Cardiac muscle cell (in vitro differentiated cells and primary cell): ENCODE measurements at places on chromosomes 5 and 9.
A peak's percentile ranks its signal among the peaks of the same experiment; 100 is the strongest.

DNA sequence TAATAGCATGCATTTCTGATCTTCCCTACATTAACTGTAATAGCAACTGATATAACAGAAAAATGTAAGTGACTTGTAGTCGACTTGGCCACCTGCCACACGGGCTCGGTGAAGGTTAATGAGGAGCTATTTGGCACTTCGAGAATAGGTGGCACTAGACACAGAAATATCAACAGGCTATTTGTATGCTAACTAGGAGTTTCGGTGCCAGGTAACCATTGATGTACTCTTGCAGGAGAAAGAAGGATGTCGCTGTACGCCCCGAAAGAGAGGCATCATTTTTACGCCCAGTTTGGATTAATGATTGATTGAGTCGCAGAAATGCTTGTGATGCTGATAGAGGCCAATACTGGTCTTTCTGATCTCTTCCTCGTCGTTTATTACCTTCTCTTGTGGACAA lies 516 bp upstream of the DMRT2 start:
- no peak overlapping the region for H3K27ac ChIP-seq
- H3K4me3 ChIP-seq, result no peak overlapping the region
- no peak for DNase-seq
- H3K27me3 ChIP-seq, result peaks cover 98% of the 10 kb centered on the region
- H3K4me1 ChIP-seq, result no peaks in the 10 kb centered on the region

DNA sequence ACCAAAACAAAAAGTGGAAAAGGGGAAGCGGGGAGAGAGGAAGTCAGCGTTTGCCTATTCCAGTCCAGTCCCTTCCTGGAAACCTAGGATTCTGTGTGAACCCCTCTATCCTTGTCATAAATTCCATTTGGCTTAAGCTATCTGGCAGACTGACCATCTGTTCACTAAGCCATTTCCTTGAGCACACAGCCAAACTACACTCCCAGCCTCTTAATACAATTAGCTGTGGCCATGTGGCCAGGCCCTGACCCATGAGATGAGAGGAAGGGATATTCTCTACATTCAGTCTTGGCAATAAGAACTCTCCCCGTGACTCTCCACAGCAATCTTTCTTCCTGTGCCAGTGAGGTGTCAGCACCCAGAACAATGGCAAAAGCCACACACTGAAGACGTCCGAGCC lies 424.8 kb downstream of the TLE1 start:
- H3K4me1 ChIP-seq, result no peaks in the 10 kb centered on the region
- DNase-seq, result peak; percentile 50

GRCh38 chr9:78122631-78123030 lies 91.0 kb upstream of the GNAQ start:
- H3K4me3 ChIP-seq, result no peak overlapping the region
- no peaks in the 10 kb centered on the region for H3K4me1 ChIP-seq

DNA sequence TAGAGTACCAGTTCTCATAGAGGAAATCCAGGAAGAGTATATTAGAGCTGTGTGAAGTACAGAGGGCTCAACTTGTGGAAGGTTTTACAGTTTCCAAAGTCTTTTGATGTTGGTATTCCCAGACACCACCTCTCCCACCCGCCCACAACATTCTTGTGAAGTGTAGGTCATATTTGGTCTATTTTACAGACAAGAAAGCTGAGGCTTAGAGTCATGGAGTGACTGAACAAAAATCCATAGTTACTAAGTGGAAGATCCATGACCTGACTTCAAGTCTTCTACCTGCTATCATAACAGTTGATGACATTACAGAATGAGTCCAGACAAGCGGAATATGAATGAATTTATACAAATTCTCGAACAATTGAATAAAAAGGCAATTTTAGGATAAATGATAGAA lies 187.1 kb upstream of the RPS23 start:
- DNase-seq, result peak; percentile 12
- no peak overlapping the region for H3K4me3 ChIP-seq
- H3K4me1 ChIP-seq, result peaks cover 5% of the 10 kb centered on the region
- no peaks in the 10 kb centered on the region for H3K36me3 ChIP-seq
- no peak overlapping the region for H3K27ac ChIP-seq

DNA sequence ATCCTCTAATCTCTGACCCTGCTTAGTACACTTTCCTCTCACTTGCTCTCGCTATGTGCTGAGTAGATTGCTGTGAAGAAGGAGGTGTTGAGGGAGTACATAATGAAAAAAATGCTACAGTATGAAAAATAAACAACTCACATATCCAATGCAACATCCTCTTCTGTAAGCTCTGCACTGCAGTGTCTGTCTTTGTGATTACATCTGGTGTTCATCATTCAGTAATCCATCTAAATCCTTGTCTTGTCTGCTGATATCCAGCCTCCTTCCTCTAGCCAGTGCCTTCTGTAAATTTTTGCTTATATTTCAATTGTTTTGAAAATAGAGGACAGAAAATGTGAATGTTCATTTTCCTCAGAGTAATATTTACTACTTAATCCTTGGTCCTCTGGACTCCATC lies 57.4 kb upstream of the CDH12 start:
- H3K27ac ChIP-seq, result no peak overlapping the region
- H3K4me1 ChIP-seq, result no peaks in the 10 kb centered on the region
- no peak overlapping the region for H3K4me3 ChIP-seq
- DNase-seq, result no peak
- H3K36me3 ChIP-seq, result no peaks in the 10 kb centered on the region
- no peaks in the 10 kb centered on the region for H3K27me3 ChIP-seq

DNA sequence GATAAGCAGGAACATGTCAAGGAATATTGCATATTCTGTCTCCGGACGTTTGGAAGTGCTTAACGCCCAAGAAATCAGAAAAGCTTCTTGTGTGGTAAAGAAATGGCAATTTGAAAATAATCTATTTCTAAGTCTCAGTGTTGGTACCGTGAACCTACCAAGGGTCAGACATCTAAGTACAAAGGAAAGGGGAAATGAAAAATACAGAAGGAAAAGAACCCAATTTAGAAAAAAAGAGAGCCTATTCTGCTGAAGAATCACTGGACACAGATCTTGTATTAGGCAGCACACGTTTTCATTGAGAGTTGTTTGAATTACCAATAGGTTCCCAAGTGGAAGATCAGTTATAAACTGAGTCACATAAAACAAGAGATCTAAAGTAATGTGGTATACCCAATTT lies 46.9 kb upstream of the CEP78 start:
- H3K27ac ChIP-seq, result no peak overlapping the region
- no peaks in the 10 kb centered on the region for H3K4me1 ChIP-seq
- DNase-seq, result no peak
